Ascending aorta (tissue), 2 donors: ENCODE measurements at places on chromosomes 7 and 10. TPM values are rescaled to one million over a fixed set of nuclear protein-coding genes. Genes with fewer than 3 reads are reported as not detected.

NUTM2D gene
- total RNA-seq, result 10.9 TPM

CCM2 gene
- 61.5 TPM for total RNA-seq

PAPOLB gene
- total RNA-seq, result not detected

SPDYE6 gene
- total RNA-seq, result not detected

LIPM gene
- total RNA-seq, result not detected

CYP2C9 gene
- total RNA-seq, result not detected

HYCC1 gene
- 10.9 TPM for total RNA-seq

DNA sequence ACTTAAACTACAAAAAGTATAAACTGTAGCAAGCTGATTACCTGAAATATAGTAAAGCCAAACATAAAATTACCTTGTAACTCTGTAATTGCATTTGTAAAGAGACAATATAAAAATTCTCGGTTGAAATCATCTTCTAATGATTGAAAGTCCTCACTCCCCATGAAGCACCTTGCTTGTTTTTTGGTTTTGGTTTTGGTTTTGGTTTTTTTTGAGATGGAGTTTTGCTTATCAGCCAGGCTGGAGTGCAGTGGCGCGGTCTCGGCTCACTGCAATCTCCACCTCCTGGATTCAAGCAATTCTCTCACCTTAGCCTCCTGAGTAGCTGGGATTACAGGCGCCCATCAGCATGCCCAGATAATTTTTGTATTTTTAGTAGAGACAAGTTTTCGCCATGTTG is 33.9 kb upstream of the GPR37 start:
- DNase-seq, result no peak

DNA sequence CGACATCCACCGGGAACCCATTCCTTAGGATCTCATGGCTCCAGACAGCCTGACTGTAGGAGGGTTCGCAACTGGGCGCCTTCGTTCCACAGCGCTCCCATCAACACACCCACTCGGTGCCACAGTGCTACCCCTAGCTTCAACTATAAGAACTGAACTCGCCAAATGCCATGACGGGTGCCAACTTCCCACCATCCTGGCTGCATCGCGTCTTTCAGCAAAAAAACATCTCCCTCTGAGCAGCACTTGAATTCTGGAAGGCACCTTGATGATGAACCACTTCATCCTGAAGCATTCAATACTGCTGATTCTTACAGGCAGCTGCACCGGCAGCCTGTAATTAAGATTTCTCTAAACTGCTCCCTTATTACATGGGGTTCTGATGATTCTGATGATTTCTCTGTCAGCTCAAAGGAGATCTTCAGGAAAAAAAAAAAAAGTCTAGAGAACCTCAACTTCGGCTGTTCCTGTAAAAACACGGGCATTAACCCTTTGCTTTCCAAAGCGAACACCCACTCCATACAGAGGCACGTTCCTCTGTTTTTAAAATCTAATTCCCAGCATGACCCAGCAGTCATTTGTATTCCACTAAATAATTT is 1.3 kb downstream of the CYTH3 start:
- DNase-seq, result peak; percentile 29

- no peak for DNase-seq
Measured at GRCh38 chr10:75613685-75614504, 182.5 kb downstream of the LRMDA start.

- no peak for DNase-seq
Measured at GRCh38 chr10:126504063-126504760, 115.9 kb upstream of the ADAM12 start.

- DNase-seq, result no peak
Measured at GRCh38 chr10:33623669-33624068, 289.2 kb upstream of the NRP1 start.

DNA sequence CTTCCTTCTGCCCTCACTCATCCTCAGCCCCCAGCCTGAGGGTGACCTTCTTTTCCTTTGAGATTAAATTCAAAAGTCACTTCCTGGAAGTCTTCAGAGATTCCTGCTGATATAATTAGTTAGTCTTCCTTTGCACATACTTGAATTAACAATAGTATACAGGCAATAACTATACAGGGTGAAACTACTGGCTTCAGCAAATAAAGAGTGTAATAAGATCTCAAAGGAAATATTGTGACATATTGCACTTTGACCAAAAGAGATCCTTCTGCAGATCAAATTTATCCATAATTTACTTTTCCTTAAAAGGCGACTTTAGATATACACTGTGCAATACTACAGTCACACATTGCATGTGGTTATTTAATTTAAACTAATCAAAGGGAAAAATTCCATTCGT is 123.8 kb downstream of the SEMA3A start:
- DNase-seq, result no peak

GRCh38 chr7:19284596-19285300 is 139.5 kb upstream of the FERD3L start:
- DNase-seq, result no peak

GRCh38 chr10:96313344-96313743 is 9.1 kb downstream of the DNTT start:
- DNase-seq, result no peak

GRCh38 chr10:99966306-99966705 is 43.4 kb downstream of the DNMBP start:
- no peak for DNase-seq

GRCh38 chr7:16970732-16971482 is 89.1 kb upstream of the AGR3 start:
- no peak for DNase-seq

DNA sequence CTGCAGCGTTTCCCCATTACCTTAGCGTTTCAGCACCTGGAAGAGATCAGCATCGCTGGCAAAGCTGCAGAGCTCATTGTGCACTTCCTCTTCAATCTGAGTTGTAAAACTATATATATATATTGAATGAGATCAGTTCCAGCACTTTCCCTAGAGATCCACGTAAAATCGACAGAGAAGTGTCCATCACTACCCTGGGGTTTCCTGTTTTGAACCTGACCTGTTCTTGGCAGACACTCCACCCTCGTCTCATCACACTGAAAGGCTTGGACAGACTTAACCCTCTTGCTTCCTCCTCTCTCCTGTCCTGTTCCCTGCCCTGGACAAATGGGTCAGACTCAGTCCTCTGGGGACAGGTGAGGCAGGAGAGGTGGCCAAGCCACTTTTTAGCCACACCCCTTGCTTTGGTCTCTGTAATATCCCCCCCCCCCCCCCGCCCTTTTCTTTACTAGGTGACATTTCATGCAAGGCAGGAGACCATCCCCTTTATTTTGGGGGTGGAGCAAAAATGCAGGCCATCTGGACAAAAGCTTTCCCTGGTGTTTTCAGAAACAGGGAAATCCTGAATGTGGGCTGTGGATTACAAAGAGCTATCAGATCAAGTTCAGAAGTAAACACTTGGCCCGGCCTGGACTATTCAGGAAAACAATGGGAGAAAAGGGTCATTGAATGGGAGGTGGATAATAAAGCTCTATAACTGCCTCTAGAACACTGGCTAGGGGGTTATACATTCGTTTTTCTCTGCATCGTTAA is 83.7 kb upstream of the KDM7A start:
- DNase-seq, result no peak
